ENCODE measurements at places on chromosomes 6 and 20.

DNA sequence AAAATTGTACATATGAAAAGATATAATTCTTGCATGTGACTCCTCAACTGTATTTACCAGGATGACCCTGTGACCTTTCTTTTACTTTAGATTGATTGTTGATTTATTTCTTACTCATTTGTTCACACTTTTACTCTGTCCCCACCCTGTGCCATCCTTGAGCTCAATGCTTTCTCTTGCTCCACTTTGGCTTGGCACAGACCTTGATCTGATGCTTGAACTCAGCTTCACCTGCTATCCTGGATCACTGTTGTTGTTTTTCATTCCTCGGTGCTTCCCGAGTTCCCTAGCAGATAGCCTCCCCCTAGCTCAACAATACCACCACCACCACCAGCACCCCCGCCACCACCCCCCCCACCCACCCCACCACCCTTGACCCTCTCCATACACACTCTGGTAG lies 102.1 kb downstream of the EYA4 start:
- DNase-seq, result no peak

DNA sequence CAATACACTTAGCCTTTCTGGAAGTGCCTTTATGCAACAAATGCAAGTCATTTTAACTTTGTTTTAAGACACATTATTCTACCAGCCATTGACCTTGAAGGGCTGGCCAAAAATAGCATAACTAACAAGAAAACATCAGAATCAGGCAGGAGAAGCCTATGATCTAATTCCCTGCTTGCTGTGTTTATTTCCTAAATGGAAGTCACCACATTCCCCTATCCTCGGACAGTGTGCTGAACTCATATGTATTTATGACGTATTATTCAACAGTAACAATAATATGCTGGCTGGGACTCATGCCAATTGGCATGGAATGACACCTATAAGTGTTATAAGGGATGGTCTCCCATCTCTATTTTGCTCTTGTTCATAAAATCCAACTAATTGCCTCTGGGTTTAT lies 140.7 kb downstream of the MAP3K7 start:
- no peak for DNase-seq

DNA sequence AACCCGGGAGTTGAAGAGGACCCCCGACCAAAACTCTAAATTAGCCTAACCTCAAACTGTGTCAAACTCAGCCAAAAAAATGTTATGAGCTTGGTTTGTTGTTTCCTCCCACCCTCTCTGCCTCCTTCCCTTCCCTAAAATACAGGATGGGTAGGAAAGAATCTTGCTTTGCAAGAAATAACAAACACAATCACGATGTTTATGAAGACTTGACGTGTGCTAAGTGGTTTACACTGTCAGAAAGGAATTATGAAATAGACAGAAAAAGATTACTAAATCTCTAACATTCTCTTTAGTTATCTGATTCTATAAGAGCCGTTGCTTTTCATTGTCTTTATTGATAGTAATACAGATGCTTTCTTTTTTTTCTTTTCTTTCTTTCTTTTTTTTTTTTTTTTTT lies 285.1 kb downstream of the BMP7 start:
- DNase-seq, result no peak

DNA sequence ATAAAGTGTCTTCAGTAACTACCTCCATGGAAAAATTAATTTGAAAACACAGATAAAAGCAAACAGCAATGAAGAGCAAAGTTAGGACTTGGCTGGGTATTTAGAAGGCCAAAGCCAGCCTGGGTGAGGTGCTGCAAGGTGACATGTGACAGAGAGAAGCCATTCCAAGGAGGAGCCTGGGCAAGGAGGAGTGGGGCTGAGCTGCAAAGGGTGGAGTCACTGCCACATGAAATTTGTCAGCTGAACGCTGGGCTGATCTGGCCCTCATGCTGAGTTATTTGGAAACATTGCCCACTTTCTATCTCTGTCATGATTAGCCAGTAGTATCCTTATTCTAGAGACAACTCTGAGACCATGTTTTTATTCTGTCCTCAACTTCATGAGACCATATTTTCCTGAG lies 76.3 kb downstream of the PERP start:
- DNase-seq, result no peak

- DNase-seq, result no peak
Measured at GRCh38 chr6:152749336-152749735, 1.3 kb upstream of the VIP start.

DNA sequence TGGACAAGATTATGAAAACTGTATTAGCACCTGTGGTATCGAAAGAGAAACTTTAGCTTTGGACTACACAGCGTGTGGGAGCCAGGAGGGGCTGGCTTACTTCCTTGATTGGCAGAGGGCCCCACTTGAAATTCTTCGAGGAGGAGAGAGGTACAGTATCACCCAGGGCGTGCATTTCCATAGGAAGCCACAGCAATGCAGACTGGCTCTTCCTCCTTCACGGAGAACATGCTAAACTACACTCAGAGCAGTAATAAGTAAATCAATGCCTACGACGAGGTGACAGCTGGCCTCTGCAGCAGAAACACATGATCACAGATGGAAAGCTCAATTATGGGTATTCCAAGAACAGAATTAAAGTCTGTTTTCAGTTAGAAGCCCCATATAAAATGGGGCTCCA lies 44.2 kb downstream of the MYLK4 start:
- no peak for DNase-seq

DNA sequence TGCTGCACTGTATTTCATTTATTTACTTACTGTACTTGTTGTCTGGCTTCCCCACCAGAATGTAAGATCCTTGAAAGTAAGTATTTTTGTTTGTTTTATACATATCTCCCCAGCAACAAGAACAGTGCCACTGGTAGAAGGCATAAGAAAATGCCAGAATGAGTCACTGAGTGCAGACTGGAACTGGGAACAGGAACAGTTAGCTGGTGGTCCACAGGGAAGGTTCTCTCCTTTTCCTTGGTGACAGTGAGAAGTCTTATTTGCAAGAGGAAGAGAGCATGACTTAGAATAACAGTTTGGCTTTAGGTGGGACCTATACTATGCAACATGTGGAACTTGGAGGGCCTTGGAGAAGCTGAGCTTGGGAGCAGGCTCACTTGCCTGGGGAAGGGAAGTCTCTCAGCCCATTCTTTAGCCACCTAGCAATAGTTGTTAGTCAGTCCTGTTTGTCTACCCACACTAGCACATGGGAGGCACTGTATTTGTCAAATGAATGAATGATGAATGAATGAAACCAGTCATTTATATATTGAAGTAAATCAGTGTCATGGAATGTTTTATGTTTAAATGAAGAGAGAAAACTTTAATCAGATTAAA lies 203.5 kb downstream of the KCNQ5 start:
- DNase-seq, result no peak

GRCh38 chr6:109946979-109947378 lies 31.1 kb upstream of the GPR6 start:
- DNase-seq, result no peak
